ENCODE measurements at places on chromosomes 4 and X.
A peak's percentile ranks its signal among the peaks of the same experiment; 100 is the strongest.

DNA sequence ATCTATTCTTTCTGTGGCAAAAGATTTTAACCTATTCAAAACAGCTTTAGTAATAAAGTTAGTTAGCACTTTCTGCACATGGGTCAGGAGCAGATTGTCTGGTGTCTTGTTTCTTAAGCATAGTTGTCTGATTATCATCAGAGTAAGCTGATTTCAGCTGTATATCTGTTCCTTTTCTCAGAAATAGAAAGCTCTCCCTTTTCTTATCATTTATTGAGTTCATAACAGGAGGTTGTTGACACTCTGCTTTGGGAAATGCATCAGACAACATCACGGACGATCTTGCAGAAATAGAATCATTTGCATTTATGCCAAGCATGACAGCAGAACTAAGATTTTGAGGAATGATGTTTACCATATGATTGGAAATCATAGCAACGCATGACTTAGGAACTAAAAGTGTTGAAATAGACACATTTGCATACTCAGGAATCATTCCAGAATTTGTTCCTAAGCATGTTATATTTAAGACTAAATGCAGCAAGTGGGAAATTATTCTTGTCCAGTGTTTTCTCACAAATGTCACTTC lies 66.7 kb downstream of the RBMX2 start:
- DNase-seq, result no peak

DNA sequence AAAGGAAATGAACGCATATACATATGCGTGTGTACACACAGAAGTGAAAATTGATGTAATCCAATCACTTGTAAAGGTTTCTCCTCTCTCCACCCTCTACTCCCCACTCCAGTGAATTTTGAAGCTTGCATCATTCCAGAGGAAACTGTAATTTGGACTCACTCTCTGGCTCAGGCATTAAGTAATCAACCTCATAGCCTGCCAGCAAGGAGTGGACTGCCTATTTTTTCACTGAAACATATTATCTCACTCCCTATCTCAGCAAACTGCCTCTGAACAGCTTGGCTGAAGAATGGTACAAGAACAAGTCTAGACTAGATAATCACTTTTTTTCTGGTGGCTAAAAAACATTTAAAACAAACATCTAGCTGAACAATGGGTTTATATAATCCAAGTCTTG lies 124.2 kb downstream of the C4orf51 start:
- DNase-seq, result no peak

- no peak for DNase-seq
These were observed 54.2 kb upstream of the GRPEL1 start for GRCh38 chr4:7121866-7122653.

GRCh38 chr4:29853833-29854232 lies 866.3 kb upstream of the PCDH7 start:
- no peak for DNase-seq

- DNase-seq, result no peak
These were observed 654.5 kb downstream of the STIM2 start for GRCh38 chr4:27515140-27515539.

DNA sequence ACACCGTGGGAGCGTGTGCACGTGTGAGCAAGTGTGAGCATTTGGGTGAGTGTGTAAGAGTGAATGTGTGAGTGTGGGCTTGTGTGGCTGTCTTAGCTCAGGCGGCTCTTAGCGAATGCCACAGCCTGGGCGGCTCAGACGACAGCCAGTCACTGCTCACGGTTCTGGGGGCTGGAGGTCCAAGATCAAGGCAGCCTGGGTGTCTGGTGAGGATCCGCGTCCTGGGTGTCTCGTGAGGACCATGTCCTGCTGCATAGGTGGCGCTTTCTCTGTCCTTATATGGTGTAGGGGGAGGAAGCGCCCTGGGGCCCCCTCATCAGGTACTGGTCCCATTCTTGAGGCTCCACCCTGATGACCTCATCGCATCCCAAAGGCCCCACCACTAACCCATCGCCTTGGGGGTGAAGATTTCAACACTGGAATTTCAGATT lies 4.5 kb downstream of the DOK7 start:
- no peak for DNase-seq

GRCh38 chrX:148135738-148136137 lies 154.6 kb downstream of the FMR1NB start:
- DNase-seq, result no peak

DNA sequence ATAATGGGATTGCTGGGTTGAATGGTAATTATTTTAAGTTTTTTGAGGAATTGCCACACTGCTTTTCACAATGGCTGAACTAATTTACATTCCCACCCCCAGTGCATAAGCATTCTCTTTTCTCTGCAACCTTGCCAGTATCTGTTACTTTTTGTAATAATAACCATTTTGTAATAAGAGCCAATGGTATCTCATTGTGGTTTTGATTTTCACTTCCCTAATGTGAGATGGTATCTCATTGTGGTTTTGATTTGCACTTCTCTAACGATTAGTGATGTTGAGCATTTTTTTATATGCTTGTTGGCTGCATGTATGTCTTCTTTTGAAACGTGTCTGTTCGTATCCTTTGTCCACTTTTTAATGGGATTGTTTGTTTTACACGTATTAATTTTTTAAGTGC lies 213.1 kb upstream of the HDX start:
- DNase-seq, result no peak

DNA sequence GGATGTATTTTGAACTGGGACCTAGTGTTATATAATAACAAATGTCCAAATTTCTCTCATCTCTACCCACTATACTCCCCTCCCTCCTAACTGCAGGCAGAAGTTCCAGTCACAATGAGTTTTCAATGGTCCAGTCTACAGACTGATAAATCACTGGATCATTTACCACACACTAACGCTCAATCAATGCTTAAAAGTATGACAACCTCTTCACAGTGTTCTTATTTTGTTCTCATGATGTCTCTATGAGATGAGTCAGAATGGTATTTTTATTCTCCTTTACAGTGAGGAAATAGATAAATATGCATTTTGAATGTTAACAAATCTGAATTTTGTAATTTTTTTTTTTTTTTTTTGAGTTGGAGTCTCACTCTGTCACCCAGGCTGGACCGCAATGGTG lies 83.7 kb upstream of the ETNPPL start:
- no peak for DNase-seq

GRCh38 chr4:55765070-55765469 lies 54.5 kb upstream of the EXOC1L start:
- DNase-seq, result no peak

DNA sequence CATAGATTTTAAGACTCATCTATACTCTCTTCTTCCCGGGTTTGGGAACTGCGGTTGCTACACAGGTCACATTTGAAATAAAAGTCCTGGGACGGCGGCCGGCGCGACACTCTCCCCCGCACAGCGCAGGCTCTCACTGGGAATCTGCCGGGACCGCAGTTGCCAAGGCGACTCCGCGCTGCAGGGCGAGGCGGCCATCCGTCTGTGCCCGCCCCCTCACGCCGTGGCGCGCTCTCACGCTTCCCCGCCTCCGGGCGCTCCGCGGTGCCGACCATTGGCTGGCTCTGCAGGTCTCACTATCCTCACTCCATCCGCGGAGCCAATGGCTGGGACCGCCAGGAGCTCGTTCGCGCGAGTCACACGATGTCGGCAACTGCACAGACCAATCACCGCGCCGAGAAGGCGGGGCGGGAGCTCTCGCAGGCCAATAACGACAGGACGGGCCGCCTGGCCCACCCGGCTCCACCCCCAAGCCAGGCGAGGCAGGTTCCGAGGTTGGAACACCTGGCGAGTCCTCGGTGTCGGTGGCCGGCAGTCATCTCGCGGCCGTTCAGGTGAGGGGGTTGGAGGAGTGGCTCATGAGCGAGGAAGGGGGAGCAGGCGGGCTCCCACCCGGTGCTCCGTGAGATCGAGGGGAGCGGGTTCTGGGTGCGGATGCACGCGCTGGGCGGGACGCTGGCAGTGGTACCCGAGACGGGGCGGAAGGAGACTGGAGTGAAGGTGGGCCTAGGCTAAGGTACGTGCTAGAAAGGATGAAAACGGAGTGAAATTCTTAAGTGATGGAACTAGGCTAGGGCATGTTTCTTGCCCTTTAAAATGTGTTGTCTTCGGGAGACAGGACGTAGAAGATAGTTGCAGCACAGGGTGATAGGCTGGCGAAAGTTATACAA lies at the start of gene MSMO1:
TSS of gene MSMO1 (plus strand) at position 459 of the 890 bp plus-strand sequence. CDS start 5,702 bp downstream, outside the sequence.
- DNase-seq, result peak; percentile 94

- no peak for DNase-seq
These were observed 186.1 kb upstream of the SLITRK2 start for GRCh38 chrX:145631461-145631951.

DNA sequence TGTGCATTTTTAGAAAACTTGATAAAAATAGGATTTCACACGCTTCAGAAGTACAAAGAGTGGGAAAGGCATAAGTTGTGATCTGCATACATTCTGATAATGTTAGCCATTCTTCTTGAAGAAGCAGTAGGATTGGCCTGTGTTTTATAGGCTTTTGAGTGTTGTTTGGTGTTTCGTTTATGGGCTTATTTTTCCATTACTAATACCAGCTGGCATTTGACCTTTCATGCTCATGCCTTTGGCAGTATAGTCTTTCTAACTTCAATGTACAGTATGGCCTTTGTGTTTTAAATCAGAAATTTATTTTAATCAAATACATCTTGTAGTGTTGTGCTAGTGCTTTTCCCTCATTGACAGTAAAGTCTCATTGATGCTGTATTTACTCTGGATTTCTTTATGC lies 51.5 kb upstream of the SLC4A4 start:
- no peak for DNase-seq

GRCh38 chr4:163172647-163173046 lies 6.0 kb upstream of the NAF1 start:
- no peak for DNase-seq
